ENCODE measurements at places on chromosomes 1 and 21. TPM values are rescaled to one million over a fixed set of nuclear protein-coding genes. Genes with fewer than 3 reads are reported as not detected.

The RAB7B gene
- 0.25 TPM for total RNA-seq

The CDKN2C gene
- total RNA-seq: 18.9 TPM

The SLC6A9 gene
- total RNA-seq: 31.6 TPM

The TRAF5 gene
- total RNA-seq: 2.0 TPM

The KLHL20 gene
- total RNA-seq: 18.2 TPM

The TTC39A gene
- 2.3 TPM for total RNA-seq

The PGLYRP4 gene
- total RNA-seq: 1.5 TPM

The PROK1 gene
- total RNA-seq: not detected

The APOBEC4 gene
- total RNA-seq: 0.41 TPM

The CYP4A11 gene
- 0.31 TPM for total RNA-seq

The EXO1 gene
- 1.3 TPM for total RNA-seq

The KIAA1614 gene
- 0.94 TPM for total RNA-seq

The RBP7 gene
- not detected for total RNA-seq

The CHD5 gene
- total RNA-seq: 0.85 TPM

The SPRR1B gene
- not detected for total RNA-seq

The ATAD3A gene
- total RNA-seq: 39.3 TPM

The KIF26B gene
- 2.5 TPM for total RNA-seq

The DYNLT5 gene
- total RNA-seq: 0.50 TPM

The NPR1 gene
- 0.85 TPM for total RNA-seq

The IL20 gene
- total RNA-seq: not detected

The IFNLR1 gene
- total RNA-seq: 1.4 TPM

The LCE2B gene
- not detected for total RNA-seq

The GBP4 gene
- total RNA-seq: 0.13 TPM

The TAL1 gene
- 2.8 TPM for total RNA-seq

The AIRE gene
- 0.15 TPM for total RNA-seq

The PLEKHN1 gene
- total RNA-seq: not detected

The PSRC1 gene
- 13.5 TPM for total RNA-seq

The GBP6 gene
- total RNA-seq: not detected

The GUCA2A gene
- not detected for total RNA-seq

The FMN2 gene
- total RNA-seq: 24.3 TPM

The TFF2 gene
- not detected for total RNA-seq

The C1orf115 gene
- 1.9 TPM for total RNA-seq

The THEMIS2 gene
- 1.5 TPM for total RNA-seq

The RNU1-3 gene
- 6,902 TPM for total RNA-seq

The LAMB3 gene
- 0.52 TPM for total RNA-seq

The UBE2U gene
- 0.47 TPM for total RNA-seq

The SELL gene
- 0.57 TPM for total RNA-seq

The ITPKB gene
- 2.7 TPM for total RNA-seq

The ST6GALNAC3 gene
- total RNA-seq: 3.9 TPM

All from motor neuron (in vitro differentiated cells).